EL (cell line): ENCODE measurements at places on chromosomes 12 and 14.

- DNase-seq, result peak; percentile 48
Measured at GRCh38 chr12:19125325-19125724, 4.2 kb upstream of the PLEKHA5 start.

DNA sequence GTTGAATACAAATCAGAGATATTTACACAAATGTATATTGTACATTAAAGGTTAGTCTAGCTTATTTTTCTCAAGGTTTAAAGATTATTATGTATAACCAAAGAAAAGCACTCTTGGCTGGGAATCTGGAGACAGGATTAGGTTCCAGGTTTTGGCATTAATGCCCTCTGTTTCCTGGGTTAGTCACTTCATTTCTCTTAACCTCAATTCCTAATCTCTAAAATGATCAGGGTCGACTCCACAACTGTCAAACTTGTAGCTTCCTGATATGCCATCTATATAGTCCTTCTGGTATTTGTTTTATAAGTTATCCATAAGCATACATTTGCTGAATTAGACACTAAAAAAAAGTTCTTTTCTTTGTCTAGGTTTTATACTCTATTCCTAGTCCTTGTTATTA is 2.6 kb downstream of the ITPR2 start:
- DNase-seq, result no peak

- no peak for DNase-seq
Measured at GRCh38 chr12:4447151-4447550, 1.5 kb upstream of the FGF6 start.

- no peak for DNase-seq
Measured at GRCh38 chr14:80792771-80793170, 148.8 kb downstream of the CEP128 start.

DNA sequence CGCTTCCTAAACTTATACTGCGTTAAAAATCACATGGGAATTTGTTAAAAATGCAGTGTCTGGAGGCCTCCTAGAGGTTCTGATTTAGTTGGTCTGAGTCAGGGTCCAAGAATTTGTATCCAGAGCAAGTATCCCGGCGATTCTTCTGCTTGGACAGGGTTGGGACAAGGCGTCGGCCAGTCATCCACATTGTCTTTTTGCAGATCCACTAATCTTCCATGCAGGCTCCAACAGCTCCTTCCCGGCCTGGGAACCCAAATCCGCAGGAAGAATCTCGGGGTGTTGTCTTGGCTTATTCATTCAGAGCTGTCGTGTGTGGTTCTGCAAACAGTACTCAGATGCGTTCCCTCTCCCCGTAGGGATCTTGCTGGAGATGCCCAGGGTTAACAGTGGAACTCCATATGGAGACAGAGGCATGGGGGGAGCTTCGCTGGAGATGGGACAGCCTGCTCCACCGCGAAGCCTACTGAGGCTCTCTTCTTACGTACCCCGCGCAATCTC is 25.3 kb downstream of the GPRC5D start:
- DNase-seq, result peak; percentile 69

DNA sequence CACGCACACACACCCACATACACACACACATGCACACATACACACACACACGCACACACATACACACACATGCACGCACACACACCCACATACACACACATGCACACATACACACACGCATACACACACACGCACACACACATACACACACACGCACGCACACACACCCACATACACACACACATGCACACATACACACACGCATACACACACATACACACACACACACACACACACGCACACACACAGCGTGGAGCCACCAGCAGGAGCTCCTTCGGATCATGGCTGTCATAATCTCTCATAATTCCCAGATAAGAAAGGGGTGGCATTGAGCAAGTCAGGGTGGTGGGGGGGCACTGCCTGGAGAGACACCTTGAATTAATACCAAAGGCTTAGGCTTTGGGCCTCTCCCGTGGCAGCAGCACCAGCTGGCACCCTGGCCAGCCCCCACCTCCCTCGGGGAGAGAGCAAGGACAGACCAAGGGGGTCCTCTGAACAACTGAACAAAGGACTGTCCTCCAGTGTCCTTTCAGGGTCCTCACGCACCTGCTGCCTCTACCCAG is 21.9 kb downstream of the ANO2 start:
- DNase-seq, result no peak

- no peak for DNase-seq
Measured at GRCh38 chr12:111123390-111123789, 203.0 kb upstream of the MYL2 start.

DNA sequence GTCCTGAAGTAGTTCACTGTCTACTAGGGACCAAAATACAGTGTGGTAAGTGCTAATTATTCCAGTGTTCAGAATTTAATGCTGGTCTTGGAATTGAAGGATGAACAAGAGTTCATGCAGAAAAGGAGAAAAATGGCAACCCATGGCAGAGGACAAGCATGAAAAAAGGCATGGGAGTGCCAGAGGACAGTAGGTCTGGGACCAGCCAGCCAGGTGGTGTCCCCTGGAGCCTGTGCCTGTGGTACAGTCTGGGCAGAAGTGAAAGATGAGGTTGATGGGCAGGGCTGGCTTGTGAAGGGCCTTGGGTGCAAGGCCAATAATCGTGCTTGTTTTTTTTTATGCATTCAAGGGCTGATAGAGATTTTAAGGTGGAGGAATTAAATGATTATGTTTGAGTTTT is 21.0 kb downstream of the C12orf75 start:
- no peak for DNase-seq

GRCh38 chr12:122965321-122965751 is 927 bp downstream of the ABCB9 start:
- DNase-seq, result no peak

DNA sequence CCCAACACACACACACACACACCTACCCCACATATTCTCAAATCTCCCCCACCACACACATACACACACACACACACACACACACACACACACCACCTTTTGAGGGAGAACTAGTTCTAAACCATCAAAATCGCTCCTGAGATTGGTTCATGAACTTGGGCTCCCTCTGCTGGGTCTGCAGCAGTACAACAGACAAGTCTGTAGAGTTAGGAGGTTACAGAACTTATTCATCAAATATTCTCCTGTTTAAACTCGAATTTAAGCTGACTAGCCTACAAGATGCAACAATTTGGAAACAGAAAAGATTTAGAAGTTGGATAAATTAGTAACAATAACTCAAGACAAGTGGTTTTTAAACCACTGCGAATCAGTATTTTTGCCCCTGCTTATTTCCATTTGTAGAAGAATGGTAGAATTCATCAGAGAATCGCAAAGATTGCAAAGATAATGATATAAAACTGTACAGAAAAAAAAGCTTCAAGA is 136.4 kb upstream of the USP15 start:
- DNase-seq, result peak; percentile 33

DNA sequence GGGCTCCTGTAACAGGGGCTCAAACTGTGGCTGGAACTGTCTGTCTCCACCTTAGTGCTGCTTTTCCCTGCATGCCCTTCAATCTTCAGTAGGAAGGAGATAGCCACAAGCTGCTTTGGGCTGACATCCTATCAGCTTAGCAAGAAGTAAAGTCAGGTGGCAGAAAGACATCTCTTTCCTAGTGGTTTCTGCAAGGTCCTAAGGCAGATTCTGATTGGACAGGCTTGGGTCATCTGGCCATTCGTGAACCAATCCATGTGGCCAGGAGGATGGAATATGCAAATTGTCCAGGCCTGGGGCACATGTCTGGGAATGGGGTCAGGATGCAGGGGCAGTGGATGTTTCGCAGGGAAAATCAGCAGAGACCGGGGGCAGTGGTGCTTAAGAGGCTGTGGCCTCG is 5.2 kb downstream of the RITA1 start:
- peak; percentile 50 for DNase-seq

DNA sequence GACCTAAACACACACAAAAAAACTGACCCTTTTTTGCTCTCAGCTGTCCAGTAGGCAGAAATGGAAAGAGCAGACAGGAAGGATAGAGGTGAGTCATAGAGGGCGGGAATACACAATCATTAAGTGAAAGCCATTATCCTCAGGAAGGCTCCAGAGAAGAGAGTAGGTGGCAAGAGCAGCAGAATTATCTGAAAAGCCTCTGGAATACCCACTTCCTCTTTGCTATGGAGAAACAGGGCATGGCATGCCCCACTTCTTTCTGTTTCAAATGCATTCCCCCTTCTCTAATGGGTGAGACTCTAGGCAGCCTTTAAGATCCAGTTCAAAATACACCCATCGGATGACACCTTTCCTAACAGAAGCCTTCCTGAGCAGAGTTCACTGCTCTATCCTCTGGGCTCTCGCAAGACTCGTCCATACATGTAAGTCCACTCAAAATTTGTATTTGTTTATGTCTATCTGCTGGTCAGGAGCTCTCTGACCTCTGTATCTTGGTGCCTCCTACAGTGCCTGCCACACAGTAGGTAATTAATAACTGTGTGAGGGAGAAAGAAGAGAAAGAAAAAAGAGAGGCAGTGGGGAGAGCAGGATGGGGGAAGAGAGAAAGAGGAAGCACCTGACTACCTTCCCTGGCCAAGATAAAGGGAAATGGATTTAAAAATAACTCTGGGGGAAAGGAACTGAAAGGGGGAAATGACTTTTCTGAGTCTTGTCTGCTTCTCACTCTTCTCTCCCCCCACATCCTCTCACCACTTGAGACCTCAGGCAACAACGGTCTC is 8.5 kb downstream of the KLHL33 start:
- DNase-seq, result peak; percentile 68

GRCh38 chr14:97080991-97081390 is 283.8 kb downstream of the VRK1 start:
- DNase-seq, result no peak

DNA sequence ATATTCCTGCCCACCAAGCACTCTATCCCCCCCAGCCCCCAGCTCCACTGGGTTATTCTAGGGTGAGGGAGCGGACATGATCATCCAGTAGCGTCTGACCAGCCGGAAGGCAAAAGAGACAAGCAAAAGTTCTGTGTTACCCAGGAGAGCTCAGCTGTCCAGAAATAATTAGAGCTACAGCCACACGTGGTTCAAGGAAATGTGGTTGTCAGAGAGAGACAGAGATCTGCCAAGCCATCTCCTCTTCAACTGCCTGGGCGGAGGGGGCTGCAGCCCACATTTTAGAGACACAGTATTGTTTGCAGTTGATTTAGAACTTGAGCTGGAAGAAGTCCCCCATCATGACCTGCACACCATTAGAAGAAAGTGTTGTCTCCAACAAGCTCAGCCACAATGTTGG is 30.4 kb downstream of the DAO start:
- DNase-seq, result no peak

GRCh38 chr12:30991466-30991865 is 64.9 kb downstream of the TSPAN11 start:
- no peak for DNase-seq

- no peak for DNase-seq
Measured at GRCh38 chr12:47814539-47815170, 5.0 kb downstream of the HDAC7 start.

GRCh38 chr14:23160924-23161522 is 22.4 kb downstream of the SLC7A8 start:
- peak; percentile 43 for DNase-seq

- no peak for DNase-seq
Measured at GRCh38 chr12:30763053-30763452, 8.3 kb upstream of the CAPRIN2 start.

- DNase-seq, result no peak
Measured at GRCh38 chr12:19886639-19887064, 447.4 kb downstream of the AEBP2 start.

DNA sequence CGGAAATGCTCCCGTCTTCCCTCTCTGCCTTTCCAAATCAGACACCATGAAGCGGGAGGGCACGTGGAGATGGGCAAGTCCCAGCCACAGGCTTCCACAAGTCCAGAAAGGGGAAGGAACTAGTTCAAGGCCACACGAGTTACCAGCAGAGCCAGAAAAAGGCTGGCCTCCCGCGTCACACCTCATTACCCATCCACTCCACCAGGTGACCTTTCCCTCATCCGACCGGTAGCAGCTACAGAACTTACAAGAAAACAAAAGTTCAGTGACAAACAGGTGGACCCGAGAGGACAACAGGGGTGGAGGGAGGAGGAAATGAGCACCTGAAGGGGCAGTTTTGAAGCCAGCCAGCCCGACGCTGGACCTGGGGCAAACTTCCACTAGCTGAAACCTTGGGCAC is 46.9 kb downstream of the CHGA start:
- DNase-seq, result no peak

DNA sequence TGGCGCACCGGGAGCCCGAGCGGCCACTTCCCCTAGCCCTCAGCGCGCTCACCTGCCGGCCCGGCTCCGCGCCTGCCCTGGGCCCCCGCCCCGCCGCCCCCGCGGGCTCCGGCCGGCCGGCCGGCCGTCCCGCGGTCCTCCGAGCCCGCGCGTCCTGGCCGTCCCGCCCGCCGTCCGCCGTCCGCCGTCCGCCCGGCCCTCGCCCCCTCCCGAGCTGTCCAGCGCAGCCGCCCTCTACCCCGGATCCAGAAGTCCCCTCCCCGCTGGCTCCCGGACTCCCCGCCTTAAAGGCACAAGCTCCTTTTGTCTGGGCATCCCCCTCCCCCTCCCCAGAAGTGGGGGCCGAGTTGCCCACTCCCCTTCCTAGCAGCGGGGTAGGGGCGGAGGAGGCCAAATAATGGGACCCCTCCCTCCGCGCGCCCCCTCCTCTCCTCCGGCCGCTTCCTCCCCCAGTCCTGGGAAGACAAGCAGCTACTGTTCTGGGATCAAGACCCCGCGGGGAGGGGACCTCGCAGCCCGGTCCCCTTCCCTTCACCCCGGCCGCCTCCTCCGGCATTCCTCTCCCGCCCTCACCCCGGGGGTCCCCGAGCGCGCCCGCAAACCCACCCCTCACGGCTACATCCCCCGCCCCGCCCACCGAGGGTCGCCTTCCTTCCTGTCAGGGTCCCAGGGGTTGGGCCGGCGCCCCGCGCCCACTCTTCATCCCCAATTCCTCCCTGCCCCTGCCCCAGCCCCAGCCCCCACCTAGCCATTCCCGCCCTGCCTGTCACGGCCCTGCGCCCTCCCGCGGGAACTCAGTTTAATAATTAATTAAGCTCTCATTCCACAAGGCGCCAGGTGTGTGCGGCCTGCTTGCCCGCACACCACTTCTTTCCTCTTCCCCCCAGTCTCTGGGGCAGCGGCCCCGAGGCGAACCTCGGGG is at the start of gene ADCY6:
Gene ADCY6 (minus strand): TSS at position 236 of the 922 bp plus-strand sequence. CDS start 5,655 bp downstream, outside the sequence.
- peak; percentile 63 for DNase-seq

DNA sequence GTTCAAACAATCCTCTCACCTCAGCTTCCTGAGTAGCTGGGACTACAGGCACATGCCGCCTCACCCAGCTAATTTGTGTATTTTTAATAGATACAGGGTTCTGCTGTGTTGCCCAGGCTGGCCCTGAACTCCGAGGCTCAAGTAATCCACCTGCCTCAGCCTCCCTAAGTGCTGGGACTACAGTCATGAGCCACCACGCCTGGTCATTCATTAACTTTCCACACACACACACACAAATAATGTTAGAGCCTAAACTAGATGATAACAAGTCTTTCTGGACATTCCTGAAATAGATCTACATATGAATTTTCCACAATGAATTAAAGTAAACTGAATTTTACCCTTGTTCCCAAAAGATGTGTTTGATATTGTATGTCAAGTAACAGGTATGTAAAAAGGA is 776.0 kb downstream of the GALC start:
- DNase-seq, result no peak

DNA sequence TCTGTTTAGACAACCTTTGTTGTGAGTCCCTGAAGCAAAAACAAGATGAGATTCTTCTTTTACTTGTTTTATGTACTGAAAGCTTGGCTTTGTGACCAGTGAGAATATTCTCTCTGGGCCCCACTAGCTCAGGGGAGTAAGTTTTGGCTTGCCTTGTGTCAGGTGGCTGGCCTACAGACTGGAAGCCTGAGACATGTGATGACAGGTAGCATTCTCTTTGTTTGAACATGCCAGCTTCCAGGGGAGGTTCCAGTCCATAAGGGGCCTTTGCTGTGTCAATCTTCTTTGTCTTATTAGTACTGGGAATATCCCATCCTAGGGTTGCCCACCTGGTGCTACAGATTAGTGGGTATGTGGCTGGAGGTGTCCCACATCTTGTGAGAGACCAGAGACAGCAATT is 66.1 kb upstream of the FERMT2 start:
- no peak for DNase-seq
